Cardiac fibroblast (primary cell): ENCODE measurements at places on chromosomes 12 and 14.

DNA sequence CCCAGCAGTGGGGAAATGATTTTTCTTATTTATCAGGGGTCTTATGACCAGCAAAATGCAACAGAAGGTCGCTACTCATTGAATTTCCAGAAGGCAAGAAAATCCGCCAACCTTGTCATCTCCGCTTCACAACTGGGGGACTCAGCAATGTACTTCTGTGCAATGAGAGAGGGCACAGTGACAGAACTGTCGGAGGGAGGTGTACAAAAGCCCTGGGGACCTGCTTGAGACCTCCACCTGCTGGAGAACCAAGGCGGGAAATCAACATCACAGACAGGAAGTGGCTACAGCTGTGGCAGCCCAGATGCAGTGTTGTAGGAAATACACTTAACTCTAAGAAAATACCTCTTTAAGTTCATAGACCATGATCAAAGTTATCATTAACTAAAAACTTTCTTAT lies 250.9 kb upstream of the OR4E1 start:
- DNase-seq = no peak

GRCh38 chr14:89504091-89504490 lies 87.1 kb upstream of the FOXN3 start:
- peak; percentile 17 for DNase-seq

GRCh38 chr14:44945264-44945663 lies 16.5 kb downstream of the KLHL28 start:
- peak; percentile 78 for DNase-seq

DNA sequence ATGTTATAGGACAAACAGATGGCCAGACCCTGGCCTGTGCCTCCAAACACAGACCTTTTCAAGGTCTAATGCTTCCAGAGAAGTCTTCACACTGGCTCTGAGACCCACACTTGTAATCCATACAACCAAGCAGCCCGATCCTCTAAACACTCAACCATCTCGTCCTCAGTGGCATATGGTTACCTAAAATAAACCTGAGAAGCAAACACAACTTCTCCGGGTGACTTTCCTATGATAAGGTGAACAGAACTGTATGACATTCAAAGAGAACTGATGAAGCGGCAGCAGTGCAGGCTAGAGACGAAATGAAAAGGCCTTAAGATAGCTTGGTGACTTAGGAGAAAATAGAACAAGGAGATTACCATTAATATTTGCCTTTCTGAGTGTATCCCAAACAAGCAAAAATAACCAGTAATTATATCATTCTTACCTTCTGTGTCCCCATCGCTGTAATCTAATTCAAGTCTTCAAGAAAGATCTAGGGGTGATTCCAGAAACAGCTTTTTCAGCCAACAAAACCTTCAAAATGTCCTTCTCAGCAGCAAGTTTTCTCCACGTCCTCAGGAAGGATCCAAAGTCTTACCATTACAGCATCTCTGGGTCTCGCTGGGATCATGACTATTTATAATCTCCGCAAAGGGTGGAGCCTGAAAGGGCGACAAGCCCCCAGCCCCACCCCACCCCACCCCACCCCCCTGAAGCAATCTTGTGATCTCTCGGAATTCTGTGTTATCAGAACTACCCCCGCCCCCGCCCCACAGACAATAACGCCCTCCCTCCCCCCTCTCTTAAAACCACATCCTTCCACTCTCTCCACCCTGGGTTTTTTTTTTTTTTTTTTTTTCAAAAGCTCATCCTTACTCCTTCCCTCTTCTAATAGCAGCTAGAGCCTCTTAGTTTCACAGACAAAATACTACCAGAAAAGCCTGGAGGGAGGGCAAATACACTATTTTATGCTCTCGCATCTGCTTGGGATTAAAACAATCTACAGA lies at the start of gene SLC2A3:
Gene SLC2A3 (minus strand): TSS at position 598 of the 992 bp plus-strand sequence. CDS start 153 bp downstream, at position 445.
- DNase-seq = peak; percentile 97

GRCh38 chr12:49697808-49698207 lies 9.4 kb downstream of the FMNL3 start:
- DNase-seq = no peak

DNA sequence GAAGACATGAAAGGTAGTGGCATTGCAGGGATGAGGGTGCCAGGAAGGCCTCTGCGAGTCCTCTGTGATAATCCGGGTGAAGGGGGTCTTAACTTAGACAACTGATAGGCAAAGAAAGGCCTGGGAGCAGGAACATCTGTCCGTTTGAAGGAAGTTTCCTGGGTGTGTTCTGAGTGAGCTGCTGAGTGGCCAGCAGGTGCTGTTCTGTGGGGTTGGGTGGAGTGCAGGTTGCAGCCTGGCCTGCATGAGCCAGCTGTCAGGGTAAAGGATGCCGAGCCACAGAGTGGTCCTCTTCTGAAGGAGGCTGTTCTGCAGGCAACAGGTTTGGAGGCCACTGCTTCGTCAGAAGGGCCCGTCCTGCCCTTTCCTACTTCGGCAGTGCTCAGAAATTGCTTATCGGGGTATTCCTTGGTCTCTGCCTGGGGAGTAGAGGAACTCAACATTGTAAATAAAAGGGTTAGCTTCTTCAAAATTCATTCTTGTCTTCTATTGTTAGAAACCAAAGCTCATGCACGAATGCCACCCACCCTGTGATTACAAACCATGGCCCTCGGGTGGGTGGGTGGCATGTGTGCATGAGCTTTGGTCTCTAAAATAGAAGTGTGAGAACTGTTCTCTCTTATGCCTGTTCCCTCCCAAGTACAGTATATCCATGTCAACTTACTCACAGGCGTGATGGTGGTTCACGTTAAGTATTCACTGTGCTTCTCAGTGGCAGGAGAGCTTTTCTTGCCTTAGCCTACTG lies 118.9 kb downstream of the CHST11 start:
- no peak for DNase-seq

GRCh38 chr14:94448071-94448808 lies 4.4 kb downstream of the SERPINA11 start:
- no peak for DNase-seq

DNA sequence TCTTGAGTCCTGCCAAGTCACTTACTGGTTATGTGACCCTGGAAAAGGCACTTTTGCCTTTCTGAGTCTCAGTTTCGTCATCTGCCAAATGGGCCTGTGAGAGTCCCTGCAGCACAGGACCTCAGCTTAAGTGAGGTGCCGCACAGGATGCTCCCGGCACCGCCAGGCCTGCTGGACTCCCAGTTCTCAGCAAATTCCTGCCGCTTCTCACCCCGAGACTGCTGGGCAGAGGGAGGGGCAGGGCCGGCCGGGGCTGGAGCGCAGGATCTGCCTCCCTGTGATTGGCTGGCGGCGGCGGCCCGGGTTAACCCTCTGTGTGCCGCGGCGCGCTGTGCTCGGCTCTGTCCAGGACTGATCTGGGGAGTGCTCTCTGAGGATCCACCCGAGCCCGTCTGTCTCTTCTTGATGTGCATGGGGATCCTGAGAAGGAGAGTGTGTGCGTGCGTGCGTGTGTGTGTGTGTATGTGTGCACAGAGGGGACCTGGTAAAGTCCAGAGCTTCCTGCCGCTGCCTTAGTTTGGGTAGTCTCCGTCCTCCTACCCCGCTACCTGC lies 8.6 kb downstream of the SETD1B start:
- DNase-seq = peak; percentile 82

- peak; percentile 69 for DNase-seq
Measured at GRCh38 chr12:121697093-121697698, 15.4 kb upstream of the TMEM120B start.

- peak; percentile 77 for DNase-seq
Measured at GRCh38 chr14:72457641-72458040, 436.3 kb downstream of the DPF3 start.

GRCh38 chr14:100775831-100776591 lies 49.3 kb downstream of the DLK1 start:
- DNase-seq = no peak

DNA sequence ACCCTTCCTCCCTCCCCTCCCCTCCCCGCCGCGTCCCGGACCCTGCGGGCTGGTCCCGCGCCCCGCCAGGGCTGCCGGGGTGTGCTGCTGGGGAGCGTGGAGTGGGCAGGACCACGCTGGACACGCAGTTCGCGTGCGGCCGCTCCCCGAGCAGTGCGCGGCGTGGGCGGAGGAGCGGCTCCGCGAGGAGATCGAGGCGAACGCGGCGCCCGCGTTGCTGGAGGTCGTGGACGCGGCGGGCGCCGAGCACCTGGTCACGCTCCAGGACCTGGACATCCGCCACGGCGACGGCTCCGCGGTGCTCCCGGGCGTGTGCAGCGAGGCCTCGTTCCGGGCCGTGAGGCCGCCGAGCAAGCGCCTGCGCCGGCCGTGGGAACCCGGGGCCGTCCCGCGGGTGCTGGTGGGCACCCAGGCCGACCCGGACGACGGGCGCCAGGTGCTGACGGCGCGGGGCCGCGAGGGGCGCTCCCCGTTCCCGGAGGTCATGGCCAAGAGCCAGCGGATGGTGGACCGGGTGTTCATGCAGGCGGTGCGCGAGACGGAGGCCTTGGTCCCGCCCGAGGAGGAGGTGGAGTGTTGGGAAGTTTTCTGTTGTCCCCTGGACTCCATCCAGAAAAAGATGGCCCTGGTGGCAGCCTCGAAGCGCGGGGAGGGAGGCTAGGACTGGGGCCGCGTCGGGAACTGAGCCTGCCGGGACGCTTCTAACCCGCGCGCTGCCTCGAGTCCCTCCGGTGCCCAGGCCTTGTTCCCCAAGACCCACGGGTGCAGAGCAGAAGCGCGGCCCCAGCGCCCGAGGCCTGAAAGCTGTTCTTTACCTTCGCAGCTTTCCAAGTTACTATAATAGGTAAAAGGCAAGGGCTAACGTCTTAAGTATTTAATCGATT lies 54.7 kb upstream of the EIF5 start:
- no peak for DNase-seq

- DNase-seq = peak; percentile 59
Measured at GRCh38 chr12:106078358-106079010, 60.3 kb downstream of the NUAK1 start.

DNA sequence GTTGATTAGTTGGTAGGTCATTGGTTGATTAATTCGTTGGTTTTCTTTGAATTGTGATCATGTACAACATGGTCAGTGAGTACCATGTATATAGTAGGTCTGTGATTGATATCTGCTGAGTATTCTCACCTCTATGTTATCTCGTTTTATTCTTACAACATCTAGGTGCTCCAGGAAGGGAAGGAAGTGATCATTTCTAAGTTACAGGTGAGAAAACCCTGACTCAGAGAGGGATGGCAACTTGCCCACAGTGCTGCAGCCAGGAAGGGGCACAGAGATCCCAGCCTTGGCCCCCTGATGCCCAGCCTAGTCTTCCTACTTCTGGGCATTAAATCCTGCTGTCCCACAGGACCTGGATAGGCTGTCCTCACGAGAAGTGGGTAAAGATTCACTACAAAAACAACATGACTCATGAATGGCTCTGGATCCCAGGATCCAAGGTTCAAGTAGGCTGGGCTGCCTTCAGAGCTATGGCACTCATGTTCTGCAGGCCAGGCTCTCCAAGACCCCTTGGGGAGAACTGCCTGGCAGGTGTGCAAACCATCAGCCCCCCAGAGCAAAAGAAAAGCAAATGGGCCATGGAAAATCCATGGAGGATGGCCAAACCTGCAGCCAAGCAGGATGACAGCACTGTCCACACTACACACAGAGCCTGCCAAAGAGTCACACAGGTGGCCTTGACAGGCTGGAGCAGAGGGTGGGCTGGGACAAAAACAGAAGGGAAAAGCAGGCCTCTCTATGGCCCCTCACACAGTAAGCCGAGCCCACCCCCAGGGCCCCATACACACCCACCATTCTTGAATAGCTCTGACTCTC lies 146.2 kb downstream of the BCL11B start:
- no peak for DNase-seq

GRCh38 chr12:29694002-29694401 lies 89.7 kb downstream of the TMTC1 start:
- DNase-seq = no peak

DNA sequence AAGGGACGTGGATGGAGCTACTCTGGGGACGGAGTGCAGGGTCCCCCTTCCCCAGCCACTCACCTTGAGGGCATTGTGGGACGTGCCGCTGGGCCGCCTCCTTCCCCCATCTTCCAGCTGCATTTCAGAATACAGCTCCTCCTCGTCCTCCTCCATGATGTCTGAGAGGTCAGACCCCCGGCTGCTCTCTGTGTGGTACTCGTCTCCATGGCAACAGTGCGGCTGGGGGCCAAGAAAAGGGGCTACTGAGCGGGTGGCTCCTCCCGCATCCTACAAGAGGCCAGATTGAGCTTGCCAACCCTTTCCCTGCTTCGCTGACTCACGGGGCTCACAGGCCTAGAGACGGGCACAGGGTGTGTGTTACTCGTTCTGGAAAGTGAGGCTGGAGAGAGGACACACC lies 90.4 kb downstream of the PIWIL1 start:
- no peak for DNase-seq

DNA sequence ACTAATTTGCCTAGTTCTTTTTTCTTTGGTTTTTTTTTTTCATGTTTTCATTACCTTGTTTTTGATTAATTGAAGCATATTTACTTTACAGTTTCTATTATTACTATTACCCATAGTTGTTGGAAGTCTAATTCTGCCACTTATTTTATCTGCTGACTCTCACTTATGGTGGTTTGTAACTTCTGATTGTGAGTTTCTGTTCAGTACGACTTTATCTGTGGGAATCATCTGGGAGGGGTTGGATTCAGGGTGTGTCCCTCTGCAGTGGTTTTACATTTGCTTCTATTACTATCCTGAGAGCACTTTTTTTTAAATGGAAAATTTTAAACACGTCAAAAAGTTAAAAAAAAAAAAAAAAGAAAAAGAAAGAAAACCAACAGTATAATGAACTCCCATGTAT lies 26.4 kb upstream of the SOS2 start:
- no peak for DNase-seq

- DNase-seq = no peak
Measured at GRCh38 chr14:101458741-101459550, 102.3 kb upstream of the DIO3 start.

- DNase-seq = peak; percentile 17
Measured at GRCh38 chr12:120737557-120738251, 12.1 kb downstream of the ACADS start.

- DNase-seq = no peak
Measured at GRCh38 chr12:100075598-100075997, 67.1 kb downstream of the BLTP3B start.

DNA sequence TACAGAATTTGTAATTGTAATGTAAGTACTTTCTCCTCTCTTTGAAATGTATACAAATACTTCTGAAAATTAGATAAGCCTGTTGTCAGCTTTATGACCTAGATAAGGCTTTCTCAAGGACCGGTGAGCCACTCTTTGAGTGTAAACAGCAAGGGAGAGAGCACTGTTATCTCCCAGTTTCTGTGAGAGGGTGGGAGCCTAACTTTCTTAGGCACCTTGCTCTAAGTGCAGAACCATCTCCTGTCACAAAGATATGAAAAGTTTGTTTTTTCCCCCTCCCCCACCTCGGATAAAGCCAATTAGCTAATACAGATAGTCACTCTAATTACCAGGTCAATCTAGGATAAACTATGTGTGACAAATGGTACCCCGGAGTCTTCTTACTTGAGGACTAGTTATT lies 35.8 kb downstream of the CAPS2 start:
- DNase-seq = no peak
